ENCODE measurements at places on chromosomes 6 and 20.

GRCh38 chr6:34970488-34970887 lies 81.4 kb downstream of the ANKS1A start:
- DNase-seq = no peak

- DNase-seq = no peak
Observed at GRCh38 chr6:38187325-38187724, 367.8 kb downstream of the ZFAND3 start.

DNA sequence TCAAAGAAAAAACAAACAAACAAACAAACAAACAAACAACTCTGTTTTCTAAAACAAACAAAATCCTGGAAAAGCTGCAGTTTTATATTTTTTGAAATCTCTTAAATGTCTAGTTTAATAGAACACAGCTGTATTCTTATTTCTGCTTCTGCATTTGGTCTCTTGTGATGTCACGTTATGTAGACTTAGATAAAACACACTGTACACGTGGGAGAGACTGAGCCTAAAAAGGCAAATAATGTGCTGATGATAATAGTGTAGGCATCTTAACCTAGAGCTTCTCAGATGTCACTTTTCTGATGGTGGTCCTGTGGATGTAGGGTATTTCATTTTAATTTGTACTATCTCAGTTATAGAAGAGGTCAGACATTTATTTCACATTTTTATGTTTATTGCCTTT lies 261.7 kb downstream of the UTRN start:
- DNase-seq = no peak

GRCh38 chr6:43508481-43509141 lies 1.5 kb downstream of the LRRC73 start:
- DNase-seq = no peak

DNA sequence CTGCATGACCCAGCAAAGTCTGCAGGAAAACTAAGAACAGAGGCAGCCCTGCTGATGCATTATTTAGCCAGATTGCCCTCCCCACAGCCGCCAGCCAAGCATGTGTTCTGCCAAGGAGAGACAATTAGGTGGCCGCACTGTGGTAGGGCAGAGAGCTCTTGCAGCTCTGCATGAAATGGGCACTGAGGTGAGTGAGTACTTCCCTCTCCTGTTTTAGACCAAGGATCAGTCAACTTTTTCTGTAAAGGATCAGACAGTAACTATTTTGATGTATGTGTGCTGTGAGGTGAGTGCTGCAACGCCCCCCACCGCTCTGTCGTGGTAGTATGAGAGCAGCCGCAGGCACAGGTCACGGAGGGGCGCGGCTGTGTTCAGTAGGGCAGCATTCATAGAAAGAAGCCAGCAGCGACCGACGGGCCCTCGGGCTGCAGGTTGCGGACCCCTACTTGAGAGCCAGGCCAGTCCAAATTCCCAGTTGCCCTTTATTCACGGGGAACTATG lies 23.8 kb upstream of the FAM50B start:
- no peak for DNase-seq
